ENCODE measurements at places on chromosomes 2 and 18.

- DNase-seq, result no peak
These were observed 51.1 kb downstream of the RNF152 start for GRCh38 chr18:61841706-61842105.

- DNase-seq, result no peak
These were observed 270.1 kb downstream of the TCF4 start for GRCh38 chr18:55317864-55318263.

GRCh38 chr18:2338601-2339000, 232.7 kb downstream of the METTL4 start:
- no peak for DNase-seq

DNA sequence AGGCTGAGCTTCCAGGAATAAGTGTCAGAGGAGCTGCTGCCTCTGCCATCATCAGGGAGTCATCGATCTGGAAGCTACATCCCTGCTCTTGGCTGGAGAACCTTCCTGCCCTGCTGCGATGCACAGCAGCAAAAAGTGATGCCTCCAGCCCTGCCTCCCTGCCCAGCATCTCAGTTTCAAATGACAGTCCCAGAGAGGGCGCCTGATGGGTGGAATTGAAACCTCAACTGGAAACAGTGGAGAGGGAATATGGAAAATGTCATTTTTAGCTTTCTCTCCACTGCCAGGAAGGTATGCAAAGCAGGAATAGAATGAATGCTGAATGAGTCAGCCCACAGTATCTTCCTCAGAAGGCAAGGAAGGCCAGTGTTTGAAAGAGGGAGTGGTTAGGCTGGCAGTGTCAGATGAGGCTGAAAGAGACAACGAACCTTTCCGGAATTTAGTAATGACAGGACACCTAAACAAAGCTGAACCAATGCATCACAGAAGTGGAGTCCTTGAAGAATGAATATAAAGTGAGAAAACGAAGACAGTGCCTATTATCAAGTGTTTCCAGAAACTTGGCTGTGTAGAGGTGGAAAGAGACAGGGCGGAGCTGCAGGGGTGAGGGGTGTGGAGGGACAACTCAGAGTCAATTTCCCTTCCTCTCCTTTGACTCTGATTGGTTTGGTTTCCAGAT, 153.9 kb upstream of the NDUFV2 start:
- no peak for DNase-seq

DNA sequence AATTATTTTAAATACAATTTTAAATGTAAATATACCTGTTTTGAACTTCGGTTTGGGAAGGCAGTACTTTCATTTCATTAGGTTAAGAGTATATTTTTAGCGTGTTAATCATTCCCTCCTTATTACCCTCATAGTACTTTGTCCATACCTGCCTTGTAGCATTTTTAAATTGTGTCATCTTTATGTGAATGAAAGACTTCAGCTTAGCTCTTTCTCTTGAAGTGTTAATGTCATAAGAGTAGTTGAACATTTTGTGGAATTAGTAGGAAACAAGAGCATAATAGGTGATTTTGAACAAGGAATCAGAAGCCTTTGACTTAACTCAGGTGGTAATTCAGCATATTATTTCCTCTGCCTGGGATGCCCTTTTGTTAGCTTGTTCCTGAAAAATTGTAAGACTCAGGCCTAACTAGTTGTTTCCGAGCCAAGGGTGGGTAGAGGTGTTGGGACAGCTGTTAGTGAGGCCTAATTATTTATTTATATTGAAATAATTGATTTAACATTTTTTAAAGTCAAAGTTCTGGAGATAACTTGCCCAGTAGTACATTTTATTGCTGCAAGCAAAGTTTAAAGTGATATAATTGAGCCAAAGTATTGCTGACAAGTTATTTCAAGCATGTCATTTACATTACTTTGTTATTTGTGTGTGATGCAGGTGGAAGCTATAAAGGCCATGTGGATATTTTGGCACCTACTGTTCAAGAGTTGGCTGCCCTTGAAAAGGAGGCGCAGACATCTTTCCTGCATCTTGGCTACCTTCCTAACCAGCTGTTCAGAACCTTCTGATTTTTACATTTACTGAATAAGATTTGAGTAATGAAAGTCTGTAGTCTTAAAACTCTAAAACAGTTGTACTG, 38.7 kb downstream of the DDX1 start:
- DNase-seq, result no peak

DNA sequence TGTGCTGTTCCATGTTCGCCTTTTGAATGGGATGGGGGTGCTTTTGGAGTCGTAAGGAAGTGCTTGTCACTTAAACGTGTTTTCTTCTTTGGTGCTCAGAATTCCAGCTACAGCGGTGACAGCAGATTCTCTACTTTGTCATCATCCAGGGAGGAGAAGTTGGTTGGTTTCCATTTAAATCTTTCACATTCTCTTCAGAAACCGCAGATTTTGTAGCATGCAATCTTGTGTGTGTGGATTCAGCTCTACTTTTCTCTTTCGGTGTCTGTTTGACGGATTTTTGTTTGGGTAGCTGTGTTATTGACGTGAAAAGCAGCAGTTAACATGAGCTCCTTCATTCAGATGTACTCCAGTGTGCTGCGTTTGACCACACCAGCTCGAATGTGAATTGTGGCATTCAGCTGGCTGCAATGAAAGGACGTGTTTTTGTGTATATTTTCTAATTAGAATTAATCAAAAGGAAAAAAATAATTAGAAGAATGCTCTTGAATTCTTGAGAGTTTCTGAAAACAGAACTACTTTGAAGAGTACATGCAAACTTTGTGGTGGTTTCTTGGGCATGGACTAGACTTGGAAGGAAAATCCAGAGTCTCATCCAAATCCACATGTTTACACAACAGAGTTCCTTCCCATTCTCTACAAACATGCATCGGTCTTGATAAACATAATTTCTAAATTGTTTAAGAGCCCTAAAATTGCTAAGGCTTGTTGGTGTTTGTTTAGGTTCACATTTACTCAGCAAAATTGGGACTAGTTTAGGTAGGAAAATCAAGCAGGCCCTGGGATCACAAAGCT, 68.7 kb upstream of the RBM44 start:
- no peak for DNase-seq

DNA sequence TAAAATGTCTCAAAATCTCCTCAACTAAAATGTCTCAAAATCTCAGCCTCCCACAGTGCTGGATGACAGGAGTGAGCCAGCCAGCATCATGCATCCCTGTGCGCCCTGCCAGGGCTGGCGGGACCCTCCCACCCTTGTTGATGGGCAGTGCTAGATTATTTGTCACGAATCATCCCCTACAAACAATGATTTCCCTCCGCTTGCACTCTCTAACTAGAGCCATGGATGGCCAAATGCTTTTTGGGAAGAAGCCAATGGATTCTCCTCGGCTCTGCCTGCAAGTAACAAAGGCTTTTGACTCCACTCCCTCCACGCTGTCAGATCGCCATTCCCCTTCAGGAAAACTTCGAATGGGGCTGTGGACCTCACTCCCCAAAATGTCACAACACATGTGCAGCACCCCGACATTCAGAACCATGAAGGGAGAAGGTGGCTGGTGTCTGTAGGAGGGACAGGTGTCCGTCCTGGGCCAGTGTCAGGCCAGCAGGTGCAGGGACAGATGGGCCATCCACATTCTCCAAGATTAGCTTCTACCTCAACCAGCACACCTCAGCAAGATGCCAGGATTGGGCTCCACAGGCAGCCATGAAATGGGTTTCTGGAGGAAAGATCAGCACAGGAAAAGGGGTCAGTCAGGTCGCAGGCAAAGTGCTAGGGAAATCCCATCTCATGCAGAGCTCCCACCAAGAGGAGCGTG, 11.5 kb downstream of the AMER3 start:
- DNase-seq, result no peak

DNA sequence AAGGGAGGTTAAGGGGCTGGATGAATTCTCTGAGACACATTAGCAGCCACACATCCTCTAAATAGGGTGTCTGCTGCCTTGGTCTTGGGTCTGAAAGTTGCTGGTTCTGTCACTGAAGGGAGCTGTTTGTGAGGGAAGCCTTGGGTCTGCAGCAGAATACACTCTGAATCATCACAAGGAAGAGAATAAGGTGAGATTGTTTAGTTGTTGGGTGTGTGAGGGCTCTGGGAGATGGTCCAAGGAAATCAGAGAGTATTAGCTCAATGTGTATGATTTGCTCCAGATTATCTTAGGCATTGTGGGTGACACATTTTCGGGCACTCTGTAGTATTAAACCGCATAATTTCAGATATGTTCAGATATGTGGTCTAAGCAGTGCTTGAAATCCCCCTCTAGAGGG, 548.5 kb downstream of the SLC4A3 start:
- DNase-seq, result no peak

DNA sequence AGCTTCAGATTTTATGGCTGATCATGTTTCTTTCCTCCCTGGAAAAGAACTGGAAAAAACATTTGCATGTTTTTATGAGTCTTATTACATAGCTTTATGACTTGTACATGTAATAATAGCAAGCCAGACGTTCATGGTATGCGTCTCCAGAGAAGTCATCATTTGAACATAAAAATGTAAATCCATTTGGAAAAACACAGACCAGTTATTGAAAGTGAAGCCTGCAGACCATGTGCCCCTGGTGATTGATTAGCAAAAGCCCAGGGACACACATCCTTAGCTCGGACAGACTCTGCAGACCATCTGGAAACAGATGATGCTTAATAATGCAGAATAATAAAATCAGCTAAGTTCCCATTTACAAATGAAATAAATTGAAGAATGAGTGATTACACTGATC, 283.1 kb downstream of the TDRD15 start:
- DNase-seq, result no peak

DNA sequence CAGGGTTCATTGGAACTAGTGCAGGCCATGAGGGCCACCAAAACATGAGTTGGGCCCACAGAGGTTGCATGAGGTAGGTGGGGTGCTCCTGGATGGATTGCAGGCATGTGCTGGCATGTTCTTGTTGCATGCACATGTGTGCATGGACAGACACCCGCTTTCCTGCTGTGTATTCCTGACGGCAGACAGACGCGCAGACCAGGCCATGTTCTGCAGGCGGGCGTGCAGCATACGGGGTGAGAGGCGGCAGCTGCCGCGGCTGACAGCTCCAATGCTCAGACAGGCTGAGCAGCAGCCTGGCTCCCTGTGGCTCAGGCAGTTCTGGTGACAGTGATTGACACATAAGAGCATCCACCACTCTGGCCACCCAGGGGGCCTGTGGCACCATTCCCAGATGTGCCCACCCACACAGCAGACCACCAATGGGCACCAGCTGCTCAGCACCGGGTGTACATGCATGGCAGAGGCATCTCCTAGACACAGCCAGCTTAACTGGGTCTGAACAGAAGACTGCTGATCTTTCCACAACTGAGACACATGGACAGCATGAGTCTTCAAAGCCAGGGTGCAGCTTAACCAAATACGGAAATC, 21.2 kb downstream of the HS1BP3 start:
- no peak for DNase-seq

- DNase-seq, result no peak
These were observed 22.5 kb upstream of the TCF4 start for GRCh38 chr18:55610506-55610905.

DNA sequence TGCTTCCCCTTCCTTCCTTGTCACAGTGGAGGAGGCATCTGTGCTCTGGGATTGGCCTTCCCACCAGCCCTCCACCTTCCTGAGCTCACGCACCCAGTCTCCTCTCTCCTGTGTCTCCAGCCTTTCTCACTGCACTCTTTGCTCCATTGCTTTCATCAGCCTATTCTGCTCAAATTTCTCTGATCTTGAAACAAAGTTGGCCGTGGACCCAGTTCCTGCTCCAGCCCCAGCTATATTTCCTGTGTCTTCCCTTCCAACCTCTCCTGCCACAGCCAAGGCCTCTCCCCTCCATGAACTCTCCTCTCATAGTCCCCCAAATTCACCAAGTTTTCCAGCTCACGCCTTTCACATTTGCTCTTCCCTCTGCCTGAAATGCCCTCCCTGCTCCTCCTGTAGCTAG, 226.6 kb upstream of the AGAP1 start:
- DNase-seq, result no peak

Data from GM13977 (cell line).